ENCODE measurements at places on chromosomes 6 and 20. TPM values are rescaled to one million over a fixed set of nuclear protein-coding genes. Genes with fewer than 3 reads are reported as not detected.

DNA sequence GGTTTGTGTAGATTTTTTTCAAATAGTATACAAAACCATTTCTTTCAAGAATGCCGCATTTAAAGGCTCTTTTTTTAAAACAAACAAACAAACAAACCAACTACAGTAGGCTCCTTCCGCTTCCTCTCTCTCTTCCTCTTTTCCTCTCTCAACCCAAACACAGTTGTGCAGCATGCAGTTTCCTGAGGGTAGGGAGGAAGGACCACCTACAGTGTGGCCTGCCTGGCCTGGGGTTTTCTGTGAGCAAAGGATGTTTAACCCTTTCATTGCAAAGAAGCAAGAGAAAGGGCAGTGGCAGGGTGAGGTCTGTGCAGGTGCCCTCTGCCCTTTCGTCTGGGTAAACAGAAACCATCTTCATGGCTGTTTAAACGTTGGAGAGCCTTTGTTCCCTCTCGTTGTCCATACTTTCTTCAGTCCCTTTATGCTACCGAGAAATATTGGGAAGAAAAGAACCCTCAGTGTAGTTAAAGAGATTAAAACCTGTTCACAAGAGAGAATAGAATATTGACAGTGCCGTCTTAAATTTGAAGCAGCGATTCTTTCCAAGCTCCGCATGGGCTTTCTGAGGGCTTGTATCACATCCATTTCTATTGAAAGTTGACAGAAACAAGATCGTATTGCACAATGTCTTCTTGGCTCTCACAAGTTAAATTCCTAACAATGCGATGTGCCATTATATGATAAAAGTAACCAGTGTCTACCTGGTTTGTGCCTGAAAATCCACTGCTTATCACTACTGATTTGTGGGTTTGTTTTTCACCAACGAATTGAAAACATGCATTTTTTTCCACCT, 215.5 kb upstream of the SNX9 start:
- DNase-seq: no peak

Gene ALDH5A1
- 5.9 TPM for total RNA-seq

GRCh38 chr20:23257848-23258746, 92.5 kb upstream of the NXT1 start:
- DNase-seq: peak; percentile 73

DNA sequence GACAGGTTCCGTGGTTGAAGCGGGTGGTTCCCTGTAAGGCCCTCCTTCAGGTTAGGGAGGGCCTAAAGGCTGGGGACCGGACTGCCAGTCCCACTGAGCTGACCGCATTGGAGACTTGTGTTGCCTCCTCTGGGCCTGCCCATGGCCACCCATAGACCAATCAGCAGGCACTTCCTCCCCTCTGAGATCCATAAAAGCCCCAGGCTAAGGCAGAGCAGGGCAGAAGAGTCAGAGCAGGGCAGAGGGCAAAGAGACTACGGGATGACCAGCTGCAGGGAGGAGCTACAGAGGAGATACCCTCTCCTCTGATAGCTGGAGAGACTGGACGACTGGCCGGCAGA, 537.4 kb downstream of the TENT5A start:
- no peak for DNase-seq

DNA sequence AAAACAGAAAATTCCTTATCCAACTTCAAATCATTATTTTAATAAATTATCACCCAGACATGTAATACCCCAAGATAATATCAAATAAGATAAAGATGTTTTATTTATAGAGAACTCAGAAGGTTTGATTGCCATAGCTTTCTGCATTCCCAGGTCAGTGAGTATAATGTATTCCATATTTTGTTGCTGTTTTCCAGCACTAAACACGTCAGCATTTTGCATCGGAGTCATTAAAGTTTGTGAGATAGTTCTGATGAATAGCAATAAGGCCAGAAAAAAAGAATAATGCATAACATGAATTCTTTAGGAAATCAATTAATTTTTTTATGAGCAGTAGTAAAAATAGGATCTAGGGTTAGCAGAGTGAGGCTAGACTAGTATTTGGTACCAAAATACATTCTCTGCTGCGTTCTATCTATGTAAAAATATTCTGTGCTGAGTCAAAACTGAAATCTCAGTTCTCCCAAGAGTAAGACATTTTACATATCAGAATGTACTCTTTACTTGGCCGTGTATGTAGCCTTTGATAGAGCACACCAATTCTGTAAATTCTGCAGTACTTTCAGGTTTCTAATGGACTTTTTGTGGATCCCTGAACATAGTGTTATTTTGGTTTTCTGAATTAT, 269.9 kb upstream of the AGPAT4 start:
- DNase-seq: peak; percentile 51

- no peak for DNase-seq
Observed at GRCh38 chr6:43402820-43403219, 24.5 kb upstream of the ABCC10 start.

- DNase-seq: no peak
Observed at GRCh38 chr6:115643762-115644161, 416.9 kb downstream of the FRK start.

Gene PGC
- total RNA-seq: not detected

Gene ID1
- total RNA-seq: 79.2 TPM

Gene MYBL2
- 6.4 TPM for total RNA-seq

Gene SLX4IP
- total RNA-seq: 4.4 TPM

Gene HLA-DPB1
- 12.1 TPM for total RNA-seq

DNA sequence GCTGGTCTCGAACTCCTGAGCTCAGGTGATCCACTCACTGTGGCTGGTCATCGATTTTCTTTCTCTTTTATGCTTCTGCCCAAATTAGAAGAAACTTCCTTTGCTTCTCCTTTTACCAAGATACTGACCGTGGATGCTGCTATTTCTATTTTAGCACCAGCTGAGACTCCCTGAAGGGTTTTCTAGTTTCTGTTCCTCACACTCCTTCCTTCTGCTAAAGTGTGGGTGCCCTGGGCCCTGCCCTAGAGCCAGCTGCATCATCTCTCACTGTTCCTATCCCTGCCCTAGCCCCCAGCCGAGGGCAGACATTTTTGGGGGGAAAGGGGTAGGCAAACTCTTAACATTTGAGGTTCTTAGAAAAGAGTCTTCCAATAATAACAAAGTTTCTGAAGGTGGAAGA, 6.3 kb downstream of the SMOC2 start:
- DNase-seq: no peak

- peak; percentile 22 for DNase-seq
Observed at GRCh38 chr20:11777387-11778205, 140.1 kb upstream of the BTBD3 start.

GRCh38 chr6:47836046-47836445, 54.2 kb downstream of the OPN5 start:
- no peak for DNase-seq

DNA sequence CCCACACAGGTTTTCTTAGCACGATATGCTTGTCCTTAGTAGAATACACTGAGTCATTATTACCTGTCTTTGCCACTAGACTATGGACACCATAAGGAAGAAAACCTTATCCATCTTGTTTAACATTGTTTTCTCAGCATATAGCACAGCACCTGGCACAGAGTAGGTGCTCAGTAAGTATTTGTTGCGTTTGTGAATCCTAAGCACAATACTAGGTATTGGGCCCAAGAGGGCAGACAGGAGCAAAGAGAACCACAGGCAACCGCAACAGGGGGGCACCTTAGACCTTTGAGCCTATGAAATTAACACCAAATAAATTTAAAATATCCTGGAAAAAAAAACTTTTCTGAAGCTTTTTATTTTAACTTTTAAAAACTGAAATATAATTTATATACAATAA, 3.7 kb upstream of the NCOA6 start:
- no peak for DNase-seq

DNA sequence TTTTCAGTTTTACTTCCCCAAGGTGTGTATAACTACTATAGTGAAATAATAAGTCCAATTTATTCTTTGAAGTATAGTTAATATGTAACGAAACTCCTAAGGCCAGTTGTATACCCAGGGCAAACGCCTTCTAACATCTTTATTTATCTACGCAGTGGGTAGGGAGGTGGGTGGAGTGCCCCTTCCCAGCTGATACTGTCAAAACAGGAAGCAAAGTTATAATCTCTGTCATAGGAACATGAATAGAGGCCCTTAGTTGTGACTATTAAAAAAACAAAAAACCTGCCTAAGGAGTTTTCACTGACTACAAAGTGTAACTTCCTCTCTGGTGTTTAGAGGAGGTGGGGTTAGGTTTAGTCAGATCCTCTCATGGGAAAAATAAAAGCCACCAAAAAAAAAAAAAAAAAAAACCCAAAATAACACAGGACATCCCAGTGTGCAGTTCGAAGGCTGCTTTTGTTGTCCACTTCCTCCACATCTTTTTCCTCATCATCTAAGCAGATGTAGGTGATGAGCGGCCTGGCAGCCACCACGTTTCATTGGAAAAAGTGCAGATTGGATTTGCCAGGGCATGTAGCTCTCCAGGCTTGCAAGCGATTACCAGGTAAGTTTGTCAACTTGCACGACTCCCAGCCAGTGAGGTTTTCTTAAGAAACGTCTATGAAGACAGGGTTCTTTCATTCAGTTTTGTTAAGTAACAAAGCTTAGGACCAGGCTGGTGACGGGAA, 58.7 kb downstream of the UTRN start:
- DNase-seq: peak; percentile 54

Gene IFT52
- total RNA-seq: 30.7 TPM

Gene TMEM14C
- 97.0 TPM for total RNA-seq

Gene CTAGE9
- not detected for total RNA-seq

DNA sequence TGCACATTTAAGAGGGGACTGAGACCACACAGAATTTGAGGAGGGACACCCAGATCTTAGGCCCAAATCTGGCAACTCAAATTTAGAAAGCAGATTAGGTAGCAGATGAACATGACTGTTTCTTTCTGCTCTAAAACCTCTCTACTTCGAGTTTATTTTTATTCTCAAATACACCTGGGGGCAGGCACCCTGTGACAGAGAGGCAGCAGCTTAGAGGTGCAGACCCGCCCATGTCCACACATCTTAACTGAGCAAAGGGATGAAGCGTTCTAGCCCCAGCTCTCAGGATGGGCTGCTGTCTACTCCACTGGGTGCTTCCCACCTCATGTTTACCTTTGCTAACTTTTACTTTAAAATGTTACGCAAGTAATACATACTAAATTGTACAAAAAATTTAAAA, 125.0 kb downstream of the SLC23A2 start:
- no peak for DNase-seq

GRCh38 chr20:48826883-48827771, 672 bp downstream of the PREX1 start:
- no peak for DNase-seq

DNA sequence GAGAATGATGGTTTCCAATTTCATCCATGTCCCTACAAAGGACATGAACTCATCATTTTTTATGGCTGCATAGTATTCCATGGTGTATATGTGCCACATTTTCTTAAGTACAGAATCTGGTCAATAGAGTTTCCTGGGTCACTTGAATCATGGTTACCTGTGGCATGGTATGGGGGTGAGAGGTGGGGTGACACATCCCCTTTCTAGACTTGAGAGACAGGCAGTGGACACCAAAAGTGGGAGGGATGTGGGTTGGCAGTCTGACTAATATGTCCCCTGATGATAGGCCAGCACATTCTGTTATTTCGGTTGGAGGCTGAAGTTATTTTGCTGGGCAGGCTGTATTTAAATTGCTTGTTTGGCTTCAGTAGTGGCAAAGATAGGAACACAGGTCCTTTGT, 78.1 kb downstream of the UST start:
- no peak for DNase-seq

DNA sequence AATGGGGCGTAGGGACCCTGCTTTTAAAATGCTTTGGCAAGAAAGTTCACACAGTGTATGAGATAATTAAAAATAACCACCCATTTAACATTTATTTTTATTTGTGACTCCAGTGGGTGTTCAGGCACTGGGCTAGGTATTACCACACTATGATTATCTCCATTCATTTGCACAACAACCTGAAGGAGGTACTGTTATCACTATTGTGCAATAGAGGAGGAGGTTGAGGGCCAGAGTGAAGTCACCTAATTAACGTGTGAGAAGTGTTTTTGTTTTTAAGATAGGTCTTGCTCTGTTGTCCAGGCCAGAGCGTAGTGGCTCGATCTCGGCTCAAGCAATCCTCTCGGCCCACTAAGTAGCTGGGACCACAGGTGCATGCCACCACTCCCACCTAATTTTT, 29.2 kb downstream of the MAK start:
- DNase-seq: no peak

DNA sequence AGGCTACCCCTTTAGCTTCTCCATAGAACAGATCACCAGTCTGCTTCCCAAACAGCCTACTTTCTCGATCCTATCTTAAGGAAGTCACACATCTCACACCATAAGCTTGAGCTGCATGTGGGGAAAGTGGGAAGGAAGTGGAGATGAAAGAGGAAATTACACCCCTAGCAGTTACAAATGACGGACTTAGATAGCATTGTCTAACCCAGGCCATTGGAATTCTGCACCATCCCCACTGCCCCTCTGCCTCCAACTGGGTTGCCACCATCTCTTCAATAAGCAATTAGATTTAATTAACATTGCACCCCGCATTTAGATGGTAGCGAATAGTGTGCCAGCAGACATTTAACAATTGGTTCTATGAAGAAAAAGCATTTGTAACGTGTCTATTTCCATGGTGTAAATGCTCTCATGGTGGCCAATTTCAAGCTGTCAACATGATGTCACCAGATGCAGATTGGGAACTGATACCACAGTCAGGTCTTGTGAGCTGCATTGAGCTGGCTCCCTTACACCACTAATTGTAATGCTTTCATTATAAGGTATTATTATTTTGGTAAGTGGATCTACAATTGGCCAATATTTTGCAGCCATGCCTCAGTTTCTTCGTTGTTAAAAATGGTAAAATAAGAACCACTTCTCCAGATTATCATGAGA, 124.7 kb downstream of the CD24 start:
- no peak for DNase-seq

Gene WFDC2
- total RNA-seq: 0.13 TPM

- DNase-seq: no peak
Observed at GRCh38 chr20:34715384-34715783, 11.2 kb downstream of the TP53INP2 start.

GRCh38 chr6:2990248-2990931, 9.3 kb upstream of the NQO2 start:
- peak; percentile 65 for DNase-seq

Gene BPI
- total RNA-seq: 0.40 TPM

Gene BPIFB6
- not detected for total RNA-seq

- DNase-seq: no peak
Observed at GRCh38 chr6:18260448-18261106, 3.8 kb downstream of the DEK start.

- DNase-seq: no peak
Observed at GRCh38 chr6:114009192-114009591, 38.2 kb upstream of the HDAC2 start.

Gene ULBP2
- 0.27 TPM for total RNA-seq

- no peak for DNase-seq
Observed at GRCh38 chr6:148027201-148027600, 315.4 kb upstream of the SASH1 start.

DNA sequence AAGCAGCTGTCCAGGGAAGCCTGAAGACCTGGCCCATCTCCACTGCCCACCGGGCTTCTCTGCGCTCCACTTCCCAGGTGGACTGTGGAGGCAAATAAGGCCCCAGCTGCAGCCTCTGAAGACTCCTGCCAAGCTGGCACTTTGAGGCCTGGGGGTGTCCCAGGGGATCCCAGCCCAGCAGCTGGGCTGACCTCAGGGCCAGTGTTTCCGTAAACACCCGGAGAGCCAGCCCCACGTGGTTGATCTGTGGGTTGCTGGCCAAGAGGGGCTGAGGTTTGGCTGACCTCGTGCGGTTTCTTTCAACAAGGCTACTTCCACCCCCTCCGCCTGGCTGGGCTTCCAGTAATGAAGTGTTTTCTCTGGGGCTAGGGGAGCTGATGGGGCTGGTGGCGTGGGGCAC, 12.4 kb upstream of the CCN5 start:
- DNase-seq: peak; percentile 92

GRCh38 chr20:3814928-3815495, 5.3 kb upstream of the AP5S1 start:
- no peak for DNase-seq

GRCh38 chr6:146357578-146358430, 185.8 kb upstream of the RAB32 start:
- DNase-seq: peak; percentile 55
